ENCODE measurements at places on chromosomes 7 and 10.

DNA sequence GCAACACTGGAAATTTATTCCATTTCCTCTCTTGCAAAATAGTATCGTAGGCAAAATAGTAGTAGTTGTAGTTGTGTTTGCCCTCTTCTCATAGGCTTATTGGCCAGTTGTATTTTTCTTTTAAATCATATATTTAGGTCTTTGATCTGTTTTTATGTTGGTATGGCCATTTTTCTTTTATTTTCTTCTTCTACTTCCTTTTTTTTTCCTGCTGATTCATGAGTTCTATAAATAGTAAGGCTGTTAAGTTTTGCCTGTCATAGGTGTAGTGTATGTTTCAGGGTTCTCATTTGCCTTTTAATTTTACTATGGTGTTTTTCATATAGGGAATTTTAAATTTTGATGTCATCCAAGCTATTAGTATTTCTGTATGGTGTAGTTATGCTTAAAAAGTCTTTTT, 25.4 kb upstream of the MRC1 start:
- no peak for DNase-seq

DNA sequence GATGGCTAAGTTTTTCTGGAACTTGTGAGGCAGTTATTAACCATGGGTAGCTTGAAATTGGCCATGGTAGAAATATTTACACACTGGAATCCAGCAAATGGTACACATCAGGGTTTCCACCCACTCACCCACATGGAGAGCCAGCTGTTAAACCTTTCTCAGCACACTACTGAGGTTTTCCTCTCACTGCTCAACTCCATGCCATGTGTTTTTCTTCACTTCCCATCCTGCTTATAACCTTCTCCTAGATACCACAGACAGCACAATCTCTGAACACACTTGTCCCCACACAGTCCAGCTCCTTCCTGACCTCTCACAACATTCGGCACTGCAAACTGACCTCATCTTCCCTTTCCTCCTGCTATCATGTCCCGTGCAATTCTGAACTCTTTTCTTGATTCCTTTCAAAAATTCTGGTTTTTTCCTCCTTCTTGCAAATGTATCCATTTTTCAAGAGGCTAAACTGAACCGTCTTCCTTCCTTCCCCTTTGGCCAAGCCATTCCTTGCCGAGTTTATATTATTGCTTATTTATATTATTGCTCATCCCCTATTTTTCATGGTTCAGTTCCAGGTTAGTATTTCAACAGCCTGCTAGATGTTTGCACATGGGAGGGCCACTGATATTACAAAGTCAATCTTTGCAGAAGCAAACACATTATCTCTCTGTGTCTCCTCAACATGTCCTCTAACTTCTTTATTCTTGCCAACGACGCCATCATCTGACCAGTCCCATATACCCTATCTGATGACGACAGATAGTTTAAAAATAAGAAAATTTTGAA, 606.4 kb downstream of the SORCS1 start:
- DNase-seq: no peak

GRCh38 chr10:121983852-121984251, 5.1 kb upstream of the TACC2 start:
- DNase-seq: no peak

DNA sequence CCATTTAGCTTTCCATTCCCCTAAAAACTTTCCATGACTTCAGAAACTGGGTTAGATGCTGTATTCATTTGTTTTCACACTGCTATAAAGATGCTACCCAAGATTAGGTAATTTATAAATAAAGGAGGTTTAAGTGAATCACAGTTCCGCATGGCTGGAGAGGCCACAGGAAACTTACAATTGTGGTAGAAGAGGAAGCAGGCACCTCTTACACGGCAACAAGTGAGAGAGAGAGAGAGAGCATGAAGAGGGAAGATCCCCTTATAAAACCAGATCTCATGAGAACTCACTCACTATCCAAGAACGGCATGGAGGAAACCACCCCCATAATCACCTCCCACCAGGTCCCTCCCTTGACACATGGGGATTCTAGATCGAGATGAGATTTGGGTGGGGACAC, 336.8 kb downstream of the TFEC start:
- DNase-seq: no peak

DNA sequence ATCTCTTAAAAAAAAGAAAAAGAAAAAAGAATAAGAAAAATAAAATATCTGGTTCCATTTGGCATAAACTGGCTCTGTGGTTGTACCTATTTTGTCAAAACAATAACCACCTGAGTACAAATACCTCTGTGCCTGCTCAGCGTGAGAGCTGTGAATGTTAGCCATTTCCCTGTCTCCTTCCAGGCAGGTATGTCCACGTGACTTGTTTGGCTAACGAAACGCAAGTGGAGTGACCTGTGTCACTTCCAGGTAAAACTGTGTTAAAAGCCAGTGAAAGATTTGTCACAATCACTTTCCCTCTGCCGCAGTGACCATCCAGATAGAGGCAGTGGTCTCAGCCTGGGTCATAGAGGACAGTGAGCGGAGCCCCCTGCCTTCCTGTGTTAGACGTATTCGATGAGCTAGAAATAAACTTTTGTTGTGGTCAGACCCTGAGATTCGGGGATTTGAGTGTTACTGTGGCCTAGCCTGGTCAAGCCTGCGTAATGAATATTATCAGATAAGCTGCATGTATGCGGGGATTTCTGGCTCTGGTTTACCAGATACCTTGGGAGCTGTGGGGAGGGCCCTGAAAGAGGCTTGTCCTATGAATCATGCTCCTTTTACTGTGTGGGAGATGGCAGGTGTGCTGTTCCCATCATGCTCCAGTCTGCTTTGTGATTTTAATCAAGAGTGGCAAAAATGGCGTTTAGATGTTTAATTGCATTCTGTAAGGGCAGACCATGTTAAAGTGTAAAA, 3.8 kb downstream of the PTER start:
- peak; percentile 25 for DNase-seq

- no peak for DNase-seq
These were observed 4.5 kb downstream of the ARID5B start for GRCh38 chr10:61905837-61906561.

- DNase-seq: peak; percentile 53
These were observed 8.5 kb downstream of the RASSF4 start for GRCh38 chr10:44968091-44968490.

DNA sequence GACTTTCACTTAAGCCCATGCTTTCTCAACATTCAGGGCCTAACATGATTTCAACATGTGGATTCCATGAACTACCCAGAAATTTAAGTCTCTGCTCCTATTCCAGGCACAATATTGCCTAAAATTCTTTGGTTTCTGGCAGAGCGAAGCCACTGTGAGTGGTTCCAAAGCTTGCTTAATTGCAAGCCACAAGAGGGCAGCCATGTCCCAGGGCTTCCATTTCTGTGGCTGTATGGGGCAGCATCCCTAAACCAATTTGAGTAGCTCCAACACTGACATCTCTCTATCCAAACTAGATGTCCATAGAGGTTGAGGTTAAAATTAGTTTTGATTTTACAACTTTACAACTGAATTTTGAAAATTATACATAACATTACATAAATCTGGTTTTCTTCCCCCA, 56.3 kb upstream of the MDFIC start:
- DNase-seq: peak; percentile 42

DNA sequence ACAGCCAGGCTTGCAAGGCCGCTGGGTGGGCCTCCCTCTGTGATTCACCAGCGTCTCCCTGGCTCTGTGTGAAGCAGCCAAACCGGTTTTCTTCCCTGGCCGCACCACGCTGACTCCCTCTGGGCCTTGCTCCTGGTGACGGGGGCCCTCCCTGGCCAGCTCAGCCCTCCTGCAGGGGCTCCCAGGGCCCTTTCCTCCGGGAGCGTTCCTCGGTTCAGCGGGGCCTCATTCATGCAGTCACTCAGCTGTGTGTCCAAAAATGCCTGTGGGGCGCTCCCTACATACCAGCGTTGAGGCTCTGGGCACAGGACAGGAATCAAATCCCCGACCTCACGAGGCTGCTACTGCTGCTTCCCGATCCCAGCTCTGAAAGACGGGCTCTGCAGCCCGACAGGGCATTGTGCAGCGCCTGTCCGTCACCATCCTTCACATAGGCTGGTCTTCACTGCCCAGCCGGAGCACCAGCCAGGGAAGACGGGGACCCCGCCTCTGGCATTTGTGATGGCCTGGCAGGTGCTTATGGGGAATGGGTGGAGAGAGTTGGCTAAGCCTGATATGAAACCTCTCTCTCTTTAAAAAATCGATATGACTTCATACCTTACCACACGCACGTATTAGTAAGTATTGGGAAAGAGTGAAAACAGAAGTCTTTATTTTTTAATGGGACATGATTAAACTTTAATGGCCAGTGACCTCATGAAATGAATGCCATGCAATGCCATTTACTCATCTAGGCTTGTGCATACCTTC, 110.0 kb upstream of the SHH start:
- DNase-seq: peak; percentile 85

DNA sequence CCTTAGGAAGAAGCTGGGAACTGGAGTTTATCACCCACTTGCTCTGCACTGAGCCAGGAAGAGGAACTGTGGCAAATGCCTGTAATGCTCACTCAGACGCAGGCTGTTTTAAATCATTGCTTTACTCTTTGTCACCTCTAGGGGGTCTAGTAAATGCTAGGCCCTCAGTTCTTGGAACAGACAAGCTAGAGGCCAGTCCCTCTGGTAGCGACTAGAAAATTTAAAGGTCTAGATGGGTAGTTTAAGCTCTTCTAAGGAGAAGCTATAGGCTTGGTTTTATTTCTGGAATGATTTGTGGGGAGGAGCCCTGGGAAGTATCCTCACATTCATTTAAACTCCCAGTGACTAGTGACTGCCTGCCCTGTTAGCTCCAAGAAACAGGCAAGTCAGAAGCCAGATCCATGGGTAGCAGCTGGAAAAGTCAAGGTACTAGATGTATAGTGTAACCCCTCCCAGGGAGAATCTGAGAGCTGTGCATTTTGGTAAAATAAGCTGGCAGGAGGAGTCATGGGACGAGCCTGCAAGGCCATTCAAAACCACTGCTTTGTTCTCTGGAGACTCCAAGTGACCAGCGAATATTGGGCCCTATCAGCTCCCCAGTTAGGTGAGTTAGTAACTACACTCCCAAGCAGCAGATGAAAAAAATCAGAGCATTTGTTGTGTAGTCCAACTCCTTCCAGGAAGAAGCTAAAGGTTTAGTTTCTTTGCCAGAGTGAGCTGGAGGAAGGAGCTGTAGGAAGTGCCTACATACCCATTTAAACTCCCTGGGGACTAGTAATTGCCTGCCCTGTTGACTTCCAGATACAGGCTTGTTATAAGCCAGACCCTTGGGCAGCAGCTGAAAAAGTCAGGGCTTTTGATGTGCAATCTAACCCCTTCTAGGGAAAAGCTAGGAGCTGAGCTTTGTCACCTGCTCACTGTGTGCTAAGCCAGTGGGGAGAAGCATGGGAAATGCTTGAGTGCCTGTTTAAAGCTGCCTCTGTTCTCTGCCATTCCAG, 68.9 kb downstream of the DYNC1I1 start:
- DNase-seq: no peak

DNA sequence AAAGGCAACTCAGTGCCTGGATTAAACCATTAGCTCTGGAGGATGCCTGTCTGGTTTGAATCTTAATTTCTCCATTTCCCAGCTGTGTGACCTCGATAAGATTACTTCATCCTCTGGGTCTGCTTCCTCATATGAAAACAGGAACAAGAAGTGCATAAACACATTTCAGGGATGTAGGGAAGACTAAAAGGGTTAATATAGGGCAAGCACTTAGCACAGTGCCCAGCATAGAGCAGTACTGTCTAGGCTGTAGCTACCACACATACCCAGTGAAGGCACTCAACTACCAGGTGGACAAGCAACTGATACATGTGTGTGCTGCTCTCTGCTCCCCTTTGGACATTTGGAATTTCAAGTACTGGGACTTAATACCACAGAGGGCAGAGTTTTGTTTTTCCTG, 85.4 kb downstream of the KCNMA1 start:
- DNase-seq: no peak

DNA sequence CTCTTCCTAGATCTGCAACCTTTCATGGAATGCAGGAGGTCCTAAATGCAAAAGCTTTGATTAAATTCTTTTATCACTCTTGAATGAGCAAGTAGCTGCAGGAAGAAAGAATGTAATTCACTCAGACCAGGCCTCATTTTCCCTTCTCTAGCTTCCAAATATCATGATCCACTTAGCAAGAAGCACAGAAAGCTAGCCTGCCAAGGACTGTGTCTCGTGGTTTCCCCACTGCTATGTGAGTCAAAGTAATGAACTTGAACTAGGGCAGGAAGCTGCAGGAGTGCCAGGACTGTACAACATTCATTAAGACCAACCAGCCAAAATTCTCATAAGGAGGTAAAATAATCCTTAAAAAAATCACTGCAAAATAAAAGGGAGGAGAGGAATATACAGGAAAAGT, 379.2 kb downstream of the CALN1 start:
- no peak for DNase-seq

GRCh38 chr10:124058346-124059003, 34.9 kb downstream of the CHST15 start:
- DNase-seq: no peak

DNA sequence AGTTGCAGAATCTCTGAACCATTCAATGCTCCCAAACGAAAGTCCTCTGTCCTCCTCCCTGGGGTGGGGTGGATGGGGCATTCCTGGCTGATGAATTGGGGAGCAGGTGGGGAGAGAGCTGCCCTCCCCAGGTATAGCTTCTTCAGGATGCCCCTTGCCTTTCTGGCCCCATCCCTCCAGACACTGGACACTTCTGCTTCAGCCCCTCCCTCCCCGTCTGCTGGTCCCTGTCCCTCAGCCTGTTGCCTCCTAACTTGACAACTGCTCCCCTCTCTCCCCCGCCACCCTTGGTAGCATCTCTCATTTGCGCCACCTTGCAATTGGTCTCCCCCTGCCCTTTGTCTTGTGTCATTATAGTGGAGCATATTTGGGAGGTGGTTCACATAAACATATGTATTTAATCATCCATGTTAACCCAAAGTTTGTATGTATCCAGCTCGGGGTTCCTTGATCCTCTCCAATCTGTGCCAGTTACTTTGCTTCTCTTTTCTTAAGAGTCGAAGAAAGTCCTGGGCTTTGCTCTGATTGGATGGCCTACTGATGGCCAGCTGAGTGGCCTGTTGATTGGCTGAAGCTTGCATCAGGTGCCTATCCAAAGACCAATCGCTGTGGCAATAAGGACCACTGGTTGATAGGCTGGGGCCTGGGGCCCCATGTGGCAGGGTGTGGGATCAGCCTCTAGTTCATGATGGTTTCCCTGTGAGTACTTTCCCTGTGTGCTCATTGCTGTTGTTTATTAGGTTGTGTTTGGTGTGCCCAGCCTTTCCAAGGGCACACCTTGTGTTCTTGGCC, 4.0 kb upstream of the GCK start:
- no peak for DNase-seq

DNA sequence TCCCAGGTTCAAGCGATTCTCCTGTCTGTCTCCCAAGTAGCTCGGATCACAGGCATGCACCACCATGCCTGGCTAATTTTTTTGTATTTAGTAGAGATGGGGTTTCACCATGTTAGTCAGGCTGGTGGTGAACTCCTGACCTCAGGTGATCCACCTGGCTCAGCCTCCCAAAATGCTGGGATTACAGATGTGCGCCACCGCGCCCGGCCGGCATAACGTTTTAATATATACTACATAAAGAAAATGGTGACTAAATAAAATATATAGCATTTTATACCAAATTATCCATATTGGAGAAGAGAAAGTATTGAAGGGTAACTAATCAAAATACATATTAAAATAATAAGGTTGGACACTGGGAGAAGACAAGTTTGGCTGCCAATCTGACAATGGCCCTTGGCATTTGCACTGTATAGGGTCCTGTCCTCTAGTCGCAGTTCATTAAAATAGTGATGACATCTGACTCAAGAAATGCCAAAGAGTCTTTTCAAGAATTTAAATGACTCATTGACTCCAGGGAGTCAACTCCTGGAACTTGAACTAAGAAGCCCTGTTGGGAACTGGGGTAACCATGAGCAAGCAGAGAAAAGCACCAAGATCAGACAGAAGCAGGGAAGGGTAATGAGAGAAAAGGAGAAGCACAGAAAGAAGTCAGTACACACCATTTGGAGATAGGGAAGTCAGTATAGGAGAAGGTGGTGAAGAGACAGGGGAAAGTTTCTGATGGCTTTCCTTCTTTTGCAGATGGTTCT, 91.1 kb downstream of the CH25H start:
- DNase-seq: no peak
